ENCODE measurements at places on chromosomes 16 and 17. TPM values are rescaled to one million over a fixed set of nuclear protein-coding genes. Genes with fewer than 3 reads are reported as not detected.
A peak's percentile ranks its signal among the peaks of the same experiment; 100 is the strongest.

DNA sequence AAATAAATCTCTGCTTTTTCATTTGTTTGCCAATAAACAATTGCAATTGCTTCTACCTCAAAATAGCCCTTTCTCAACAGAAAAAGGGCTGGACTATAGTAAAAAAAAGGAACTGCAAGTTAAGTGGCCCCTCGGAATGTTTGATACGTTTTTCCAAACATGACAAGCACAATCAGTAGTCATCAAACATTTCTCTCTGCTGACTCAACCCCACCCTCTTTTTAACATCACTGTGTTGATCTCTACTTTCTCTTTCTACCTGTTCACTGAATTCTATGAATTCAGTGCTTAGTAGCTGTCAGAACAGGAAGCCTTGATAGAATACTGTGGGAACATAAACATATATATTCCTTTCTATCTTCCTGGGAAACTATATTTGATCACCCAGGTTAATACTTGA, 116.5 kb upstream of the AXIN2 start:
- no peak overlapping the region for H3K4me3 ChIP-seq
- H3K36me3 ChIP-seq: no peaks in the 10 kb centered on the region

DNA sequence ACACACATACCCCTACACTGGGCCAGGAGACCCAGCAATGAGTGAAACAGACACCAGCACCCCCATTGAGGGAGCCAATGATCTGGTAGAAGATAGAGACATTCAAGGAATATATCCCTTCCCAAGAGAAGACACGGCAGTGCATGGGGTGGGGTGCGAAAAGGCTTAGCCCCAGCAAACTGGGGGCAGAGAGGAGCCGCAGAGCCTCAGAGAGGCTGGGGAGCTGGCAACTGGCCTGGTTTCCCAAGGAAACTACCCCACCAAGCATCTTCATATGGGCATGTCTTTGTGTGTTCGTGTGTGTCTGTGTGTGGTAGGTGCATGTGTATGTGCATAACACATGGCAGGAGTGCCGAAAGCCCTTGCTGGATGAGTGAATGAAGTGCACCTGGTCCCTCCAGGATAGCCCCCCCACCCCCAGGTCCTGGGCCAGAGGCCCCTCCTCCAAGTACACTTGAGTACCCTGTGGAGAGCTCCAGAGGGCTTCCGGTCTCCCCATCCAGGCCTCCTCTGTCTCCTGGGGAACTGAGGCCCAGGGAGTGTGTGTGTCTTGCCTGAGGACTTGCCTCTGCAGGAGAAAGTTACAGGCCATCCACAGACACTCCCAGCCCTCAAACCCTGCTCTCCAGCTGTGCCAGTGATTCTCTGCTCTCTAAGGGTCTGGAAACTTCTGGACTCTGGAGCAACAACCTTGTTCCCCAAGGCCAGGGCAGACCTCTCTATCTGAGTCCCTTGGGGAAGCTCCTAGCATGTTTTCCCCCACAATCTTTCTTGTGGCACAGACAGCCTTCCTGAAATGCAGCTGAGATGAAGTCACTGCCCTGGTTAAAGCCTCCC, 15.9 kb downstream of the TBX2 start:
- no peaks in the 10 kb centered on the region for H3K27me3 ChIP-seq
- H3K4me1 ChIP-seq: peaks cover 33% of the 10 kb centered on the region
- no peak overlapping the region for H3K4me3 ChIP-seq
- H3K36me3 ChIP-seq: no peaks in the 10 kb centered on the region
- DNase-seq: no peak

- no peak overlapping the region for H3K27ac ChIP-seq
- H3K4me1 ChIP-seq: no peaks in the 10 kb centered on the region
- no peak for DNase-seq
- no peaks in the 10 kb centered on the region for H3K36me3 ChIP-seq
Measured at GRCh38 chr16:12337871-12338655, 361.5 kb downstream of the SNX29 start.

DNA sequence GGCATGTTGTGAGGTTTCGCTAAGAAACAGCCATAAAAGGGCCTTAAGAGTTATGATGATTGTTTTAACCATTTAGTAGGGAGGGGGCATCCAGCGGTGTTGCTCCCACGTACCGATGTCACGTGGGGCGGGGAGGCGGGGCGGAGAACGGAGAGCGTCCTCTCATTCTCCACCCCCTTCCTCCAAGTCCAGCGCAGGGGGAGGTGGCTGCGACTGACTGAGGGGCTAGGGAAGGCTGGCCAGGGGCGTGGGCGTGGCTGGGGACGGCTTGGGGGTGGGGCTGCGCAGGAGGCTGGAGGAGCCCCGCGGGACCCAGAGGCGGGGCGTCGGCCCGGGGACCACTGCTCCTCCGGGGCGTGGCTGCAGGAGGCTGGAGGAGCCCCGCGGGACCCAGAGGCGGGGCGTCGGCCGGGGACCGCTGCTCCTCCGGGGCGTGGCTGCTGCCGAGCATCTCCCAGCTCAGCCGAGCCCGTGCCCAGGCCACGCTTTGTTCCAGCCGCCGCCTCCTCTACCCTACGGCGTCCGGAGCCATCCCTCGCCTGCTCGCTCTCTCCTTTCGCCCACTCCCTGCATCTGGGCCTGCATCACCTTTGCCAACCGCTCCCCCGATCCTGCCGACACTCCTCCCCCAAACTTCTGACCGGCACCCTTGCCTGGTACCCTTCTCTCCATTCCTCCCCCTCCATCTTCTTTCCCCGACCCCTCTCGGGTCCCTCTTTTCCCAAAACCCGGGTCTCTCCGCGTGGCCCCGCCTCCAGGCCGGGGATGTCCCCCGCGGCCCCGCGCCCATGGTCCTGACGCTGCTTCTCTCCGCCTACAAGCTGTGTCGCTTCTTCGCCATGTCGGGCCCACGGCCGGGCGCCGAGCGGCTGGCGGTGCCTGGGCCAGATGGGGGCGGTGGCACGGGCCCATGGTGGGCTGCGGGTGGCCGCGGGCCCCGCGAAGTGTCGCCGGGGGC, at the start of gene SARM1:
TSS of gene SARM1 (plus strand) at position 450 of the 958 bp plus-strand sequence. CDS start at position 789, 339 bp downstream.
- H3K4me1 ChIP-seq: peaks cover 33% of the 10 kb centered on the region
- peak within 1 kb of the TSS; percentile 76 for H3K4me3 ChIP-seq
- H3K27me3 ChIP-seq: no peaks in the 10 kb centered on the region
- peak within 1 kb of the TSS; percentile 91 for H3K27ac ChIP-seq
- DNase-seq: peak; percentile 95
- H3K36me3 ChIP-seq: no peaks in the 10 kb centered on the region

Gene NOS2
- total RNA-seq: 0.17 TPM

Gene TMEM106A
- total RNA-seq: 10.9 TPM

GRCh38 chr17:44198721-44199552, 747 bp downstream of the ATXN7L3 start:
- peaks cover 25% of the 10 kb centered on the region for H3K4me1 ChIP-seq
- H3K27me3 ChIP-seq: no peaks in the 10 kb centered on the region
- H3K4me3 ChIP-seq: no peak overlapping the region
- peak overlapping the region; percentile 89 for H3K27ac ChIP-seq

Gene PRRT2
- total RNA-seq: 2.4 TPM

- no peaks in the 10 kb centered on the region for H3K4me1 ChIP-seq
- peaks cover 6% of the 10 kb centered on the region for H3K27me3 ChIP-seq
- no peaks in the 10 kb centered on the region for H3K36me3 ChIP-seq
- no peak overlapping the region for H3K27ac ChIP-seq
- H3K4me3 ChIP-seq: no peak overlapping the region
Measured at GRCh38 chr16:54375071-54375470, 88.5 kb upstream of the IRX3 start.

GRCh38 chr16:58518083-58518979, 3.0 kb downstream of the SETD6 start:
- no peak overlapping the region for H3K27ac ChIP-seq
- H3K27me3 ChIP-seq: no peaks in the 10 kb centered on the region
- H3K4me1 ChIP-seq: peaks cover 18% of the 10 kb centered on the region
- no peak for DNase-seq
- peaks cover 67% of the 10 kb centered on the region for H3K36me3 ChIP-seq
- no peak overlapping the region for H3K4me3 ChIP-seq

Gene CCDC57
- total RNA-seq: 25.1 TPM

Gene DUSP3
- 69.3 TPM for total RNA-seq

GRCh38 chr17:73286863-73287296, 24.9 kb downstream of the CDC42EP4 start:
- no peaks in the 10 kb centered on the region for H3K27me3 ChIP-seq
- peak; percentile 57 for DNase-seq
- H3K4me1 ChIP-seq: peaks cover 45% of the 10 kb centered on the region
- peaks cover 28% of the 10 kb centered on the region for H3K36me3 ChIP-seq
- no peak overlapping the region for H3K27ac ChIP-seq

- H3K4me1 ChIP-seq: peaks cover 57% of the 10 kb centered on the region
- H3K27me3 ChIP-seq: no peaks in the 10 kb centered on the region
- peak; percentile 67 for DNase-seq
- H3K36me3 ChIP-seq: no peaks in the 10 kb centered on the region
- peak overlapping the region; percentile 55 for H3K4me3 ChIP-seq
Measured at GRCh38 chr17:17042851-17043460, 699 bp downstream of the MPRIP start.

DNA sequence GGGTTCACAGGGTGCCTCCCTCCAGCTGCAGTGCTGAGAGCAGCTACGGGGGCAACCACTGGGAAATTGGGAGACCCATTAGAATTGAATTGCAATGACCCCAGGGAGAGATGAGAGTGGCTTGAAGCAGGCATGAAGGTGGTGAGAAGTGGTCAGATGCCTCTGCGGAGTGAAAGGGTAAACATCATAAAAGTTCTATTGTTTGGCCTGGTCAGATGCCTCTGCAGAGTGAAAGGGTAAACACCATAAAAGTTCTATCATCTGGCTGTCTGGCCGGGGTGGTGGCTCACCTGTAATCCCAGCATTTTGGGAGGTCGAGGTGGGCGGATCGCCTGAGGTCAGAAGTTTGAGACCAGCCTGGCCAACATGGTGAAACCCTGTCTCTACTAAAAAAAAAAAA, 53.5 kb downstream of the TNFRSF13B start:
- H3K36me3 ChIP-seq: no peaks in the 10 kb centered on the region
- no peak overlapping the region for H3K4me3 ChIP-seq
- H3K27ac ChIP-seq: no peak overlapping the region
- DNase-seq: no peak
- H3K4me1 ChIP-seq: no peaks in the 10 kb centered on the region

GRCh38 chr17:51888816-51889215, 269.7 kb downstream of the CA10 start:
- no peaks in the 10 kb centered on the region for H3K4me1 ChIP-seq
- no peaks in the 10 kb centered on the region for H3K27me3 ChIP-seq
- no peak overlapping the region for H3K4me3 ChIP-seq
- no peak for DNase-seq
- H3K27ac ChIP-seq: no peak overlapping the region

DNA sequence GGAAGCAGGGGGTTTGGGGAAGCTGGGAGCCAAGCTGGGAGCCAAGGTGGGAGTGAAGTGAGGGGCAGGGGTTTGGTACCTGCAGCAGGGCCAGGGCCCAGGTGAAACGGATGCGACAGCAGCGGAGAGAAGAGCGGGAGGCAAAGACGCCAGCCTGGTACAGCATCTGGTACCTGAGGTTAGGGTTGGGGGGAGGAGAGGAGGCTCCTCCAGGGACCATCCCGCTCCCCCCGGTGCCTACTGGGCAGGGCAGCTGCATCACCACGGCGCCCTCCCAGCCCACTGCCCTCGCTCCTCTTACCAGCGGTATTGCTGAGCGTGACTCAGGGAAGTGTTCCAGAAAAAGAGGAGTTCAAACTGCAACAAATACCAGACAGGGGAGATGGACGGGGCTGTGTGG, 9.8 kb downstream of the CLN3 start:
- DNase-seq: no peak
- H3K27ac ChIP-seq: no peak overlapping the region
- no peaks in the 10 kb centered on the region for H3K36me3 ChIP-seq
- H3K27me3 ChIP-seq: no peaks in the 10 kb centered on the region

Gene SRCIN1
- 3.9 TPM for total RNA-seq

Gene WFDC1
- 65.7 TPM for total RNA-seq

Gene MYLK3
- total RNA-seq: 0.48 TPM

Gene BCL6B
- 17.0 TPM for total RNA-seq

- H3K27ac ChIP-seq: no peak overlapping the region
- H3K27me3 ChIP-seq: no peaks in the 10 kb centered on the region
- no peak overlapping the region for H3K4me3 ChIP-seq
- no peak for DNase-seq
- no peaks in the 10 kb centered on the region for H3K4me1 ChIP-seq
Measured at GRCh38 chr16:76293980-76294379, 16.8 kb downstream of the CNTNAP4 start.

Gene NKD1
- 8.1 TPM for total RNA-seq

GRCh38 chr16:79372503-79373184, 227.9 kb downstream of the MAF start:
- H3K27ac ChIP-seq: no peak overlapping the region
- H3K4me3 ChIP-seq: no peak overlapping the region
- H3K27me3 ChIP-seq: no peaks in the 10 kb centered on the region
- H3K36me3 ChIP-seq: no peaks in the 10 kb centered on the region
- no peak for DNase-seq
- no peaks in the 10 kb centered on the region for H3K4me1 ChIP-seq

Gene FNDC8
- not detected for total RNA-seq

GRCh38 chr16:22161999-22162655, at the start of gene SDR42E2:
TSS of gene SDR42E2 (plus strand) at chr16:22162506. CDS start at chr16:22165583, 3,077 bp downstream.
- no peak within 1 kb of the TSS for H3K27ac ChIP-seq
- H3K4me3 ChIP-seq: no peak within 1 kb of the TSS
- no peaks in the 10 kb centered on the region for H3K36me3 ChIP-seq
- H3K4me1 ChIP-seq: no peaks in the 10 kb centered on the region
- peaks cover 16% of the 10 kb centered on the region for H3K27me3 ChIP-seq

Gene CCL5
- total RNA-seq: 1.8 TPM

Gene WFIKKN1
- 0.52 TPM for total RNA-seq

Gene TEX14
- 0.57 TPM for total RNA-seq

Gene CD7
- 1.8 TPM for total RNA-seq

DNA sequence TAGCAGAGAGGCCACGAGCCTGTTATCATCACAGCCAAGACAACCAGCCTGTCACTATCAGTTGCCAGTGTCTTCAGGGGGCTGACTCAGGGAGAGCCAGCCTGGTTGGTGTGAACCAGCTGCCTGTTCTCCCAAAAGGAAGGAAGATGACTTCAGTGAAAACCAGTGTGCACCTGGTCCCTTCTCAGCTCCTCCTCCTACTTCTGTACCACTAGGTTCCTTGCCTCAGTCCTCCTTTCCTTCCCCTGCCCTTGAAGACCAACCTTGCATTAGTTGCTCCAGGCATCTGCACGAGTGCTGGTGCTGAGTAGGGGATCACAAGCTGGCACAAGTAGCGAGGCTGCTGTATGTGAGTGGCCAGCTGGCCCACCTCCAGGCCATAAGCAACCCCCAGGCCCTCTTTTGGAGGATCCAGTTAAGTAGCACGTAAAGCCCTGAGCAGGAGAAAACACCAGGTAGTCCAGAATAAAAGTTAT, 8.5 kb downstream of the TUBG1 start:
- peaks cover 30% of the 10 kb centered on the region for H3K36me3 ChIP-seq
- H3K4me3 ChIP-seq: no peak overlapping the region
- H3K4me1 ChIP-seq: peaks cover 27% of the 10 kb centered on the region
- no peak for DNase-seq
- H3K27me3 ChIP-seq: no peaks in the 10 kb centered on the region
- H3K27ac ChIP-seq: no peak overlapping the region

Gene ABCA3
- total RNA-seq: 3.3 TPM

All from adrenal gland (tissue), 19 donors.